ENCODE measurements at places on chromosomes 13 and 19.

DNA sequence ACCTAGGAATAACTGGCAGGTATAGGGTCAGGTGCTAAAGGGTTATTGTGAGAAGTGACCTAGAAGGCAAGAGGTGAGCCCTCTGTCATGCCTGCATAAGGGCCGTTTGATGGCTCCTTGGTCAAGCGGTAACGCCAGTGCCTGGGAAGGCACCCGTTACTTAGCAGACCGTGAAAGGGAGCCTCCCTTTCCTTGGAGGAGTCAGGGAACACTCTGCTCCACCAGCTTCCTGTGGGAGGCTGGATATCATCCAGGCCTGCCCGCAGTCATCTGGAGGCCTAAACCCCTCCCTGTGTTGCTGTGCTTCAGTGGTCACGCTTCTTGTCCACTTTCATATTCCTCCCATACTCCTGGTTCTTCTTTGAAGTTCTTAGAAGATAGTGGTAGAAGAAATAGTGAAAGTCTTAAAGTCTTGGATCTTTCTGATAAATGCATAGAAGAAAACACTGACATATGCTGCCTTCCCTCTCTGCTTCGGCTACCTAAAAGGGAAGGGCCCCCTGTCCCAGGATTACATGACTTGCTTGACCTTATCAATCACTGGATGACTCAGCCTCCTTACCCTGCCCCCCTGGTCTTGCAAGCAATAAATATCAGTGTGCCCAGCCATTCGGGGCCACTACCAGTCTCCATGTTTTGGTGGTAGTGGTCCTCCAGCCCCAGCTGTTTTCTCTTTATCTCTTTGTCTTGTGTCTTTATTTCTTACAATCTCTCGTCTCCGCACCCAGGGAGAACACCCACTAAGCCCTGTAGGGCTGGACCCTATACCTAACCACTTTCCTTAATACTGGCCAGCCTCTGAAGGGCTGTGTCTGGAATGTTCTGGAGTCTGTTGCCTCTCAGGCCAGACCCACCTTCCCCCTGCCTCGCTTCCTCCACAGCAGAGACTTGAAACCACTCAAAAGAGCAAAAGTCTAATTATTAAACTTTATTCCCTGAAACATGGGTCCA is 16.1 kb upstream of the ABCC4 start:
- DNase-seq = no peak

- DNase-seq = no peak
These were observed 219.7 kb upstream of the SPRY2 start for GRCh38 chr13:80560609-80561008.

GRCh38 chr19:15976836-15977689 is 28.3 kb downstream of the OR10H4 start:
- DNase-seq = no peak

- no peak for DNase-seq
These were observed 72.2 kb downstream of the UFM1 start for GRCh38 chr13:38421590-38422560.

GRCh38 chr13:34034411-34034810 is 216.5 kb downstream of the RFC3 start:
- no peak for DNase-seq

- DNase-seq = no peak
These were observed 2.1 kb downstream of the PGLYRP1 start for GRCh38 chr19:46020819-46021125.

DNA sequence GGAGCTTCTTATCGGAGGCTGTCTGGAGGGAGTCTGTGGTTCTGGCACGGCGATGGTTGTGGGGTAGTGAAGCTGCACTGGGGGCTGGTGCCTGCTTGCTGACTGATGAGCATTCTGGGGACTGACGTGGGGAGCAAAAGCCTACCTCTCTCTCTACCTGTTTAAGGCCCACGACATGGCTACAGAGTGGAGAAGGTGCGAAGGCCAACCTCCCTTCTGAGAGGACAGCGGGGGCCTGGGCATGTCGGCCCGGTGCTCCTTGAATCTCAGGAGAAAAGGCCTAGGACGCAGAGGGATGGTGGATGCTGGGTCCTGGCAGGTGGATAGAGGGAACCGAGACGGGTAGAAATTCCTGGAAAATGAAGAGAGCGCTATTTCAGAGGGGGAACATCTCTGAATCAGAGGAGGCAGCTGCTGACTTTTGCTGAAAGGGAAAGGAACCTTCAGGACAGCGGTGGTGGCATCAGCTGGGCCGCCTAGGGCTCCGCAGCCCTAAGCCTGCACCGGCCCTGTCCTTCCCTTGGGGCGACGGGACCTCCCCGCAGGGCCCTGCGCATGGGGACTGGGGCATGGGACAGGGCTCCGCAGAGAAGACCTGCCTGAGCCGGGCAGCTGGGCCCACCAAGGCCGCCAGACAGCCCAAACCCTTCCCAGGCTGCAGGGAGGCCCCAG is 35.0 kb upstream of the MEDAG start:
- DNase-seq = no peak

DNA sequence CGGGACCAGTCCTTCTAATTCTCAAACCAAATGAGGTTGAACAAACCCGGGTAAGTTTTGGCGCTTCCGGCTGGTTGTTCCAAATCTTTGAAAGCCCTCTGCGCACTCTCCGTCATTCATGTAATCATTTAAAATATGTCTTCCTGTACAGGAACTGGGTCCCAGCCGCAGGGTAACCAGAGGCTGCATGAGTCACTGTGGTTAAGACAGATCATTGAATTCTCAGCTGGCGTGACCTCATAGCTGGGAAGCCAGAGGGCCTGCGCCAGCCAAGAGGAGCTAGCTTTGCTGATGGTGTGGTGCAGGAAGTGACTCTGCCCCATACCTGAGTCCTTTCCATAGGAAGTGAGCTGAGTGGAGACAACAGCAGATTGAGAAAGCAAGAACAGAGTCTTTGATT is 135.2 kb downstream of the TSHZ3 start:
- peak; percentile 91 for DNase-seq

DNA sequence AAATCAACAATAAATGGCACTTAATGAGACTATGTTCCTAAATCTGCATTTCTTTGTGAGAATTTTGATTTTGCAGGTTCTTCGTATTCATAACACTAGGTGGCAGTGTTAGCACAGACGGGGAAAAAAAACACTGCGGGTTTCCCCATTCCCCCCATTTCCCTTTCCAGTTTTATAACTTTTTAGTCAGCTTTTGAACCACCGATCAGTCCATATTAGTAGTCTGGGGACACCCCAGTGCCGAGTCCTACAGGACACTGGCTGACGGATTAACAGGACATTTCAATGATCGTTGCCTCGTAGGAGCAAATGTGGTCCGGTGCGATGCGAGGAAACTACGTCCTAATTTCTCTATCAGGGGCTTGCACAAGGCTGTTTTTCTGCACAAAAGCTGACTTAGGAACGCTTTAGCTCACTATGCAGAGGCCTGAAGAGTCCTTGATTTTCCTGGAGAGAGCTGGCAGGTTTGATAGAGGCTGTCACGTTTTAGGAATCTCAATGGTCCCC is 234.3 kb downstream of the LMO7 start:
- peak; percentile 7 for DNase-seq

DNA sequence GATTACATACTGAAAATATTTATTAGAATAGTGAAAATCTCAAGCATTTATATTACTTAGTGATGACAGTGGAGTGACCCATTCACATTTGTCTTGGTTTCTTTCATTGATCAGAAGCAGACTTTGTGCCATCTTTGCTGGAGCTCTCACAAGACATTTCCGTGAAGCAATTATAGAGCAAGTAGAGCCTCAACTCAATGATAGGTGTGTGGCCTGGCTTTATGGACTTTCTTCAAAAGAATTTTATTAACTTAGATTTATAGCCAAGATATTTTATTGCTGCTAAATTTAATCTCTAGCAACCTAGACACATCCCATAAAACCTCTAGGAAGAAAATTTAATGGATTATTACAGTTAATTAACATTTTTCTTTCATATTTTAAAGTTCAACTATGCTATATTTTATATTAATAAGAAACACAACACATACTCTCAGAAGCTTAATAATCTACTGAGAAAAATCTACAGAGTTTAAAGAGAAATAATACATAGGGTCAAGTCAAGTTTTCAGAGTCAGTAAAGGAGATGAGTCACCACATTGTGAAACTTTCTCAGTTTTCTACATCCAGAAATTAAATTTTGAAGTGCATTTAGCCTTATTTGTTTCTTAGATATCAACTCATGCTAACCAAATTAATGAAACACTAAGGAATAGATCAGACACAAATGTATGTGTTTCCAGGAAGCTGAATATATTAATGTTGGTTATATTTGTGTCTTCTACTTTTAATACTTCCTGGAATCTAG is 160.5 kb downstream of the LACC1 start:
- no peak for DNase-seq

DNA sequence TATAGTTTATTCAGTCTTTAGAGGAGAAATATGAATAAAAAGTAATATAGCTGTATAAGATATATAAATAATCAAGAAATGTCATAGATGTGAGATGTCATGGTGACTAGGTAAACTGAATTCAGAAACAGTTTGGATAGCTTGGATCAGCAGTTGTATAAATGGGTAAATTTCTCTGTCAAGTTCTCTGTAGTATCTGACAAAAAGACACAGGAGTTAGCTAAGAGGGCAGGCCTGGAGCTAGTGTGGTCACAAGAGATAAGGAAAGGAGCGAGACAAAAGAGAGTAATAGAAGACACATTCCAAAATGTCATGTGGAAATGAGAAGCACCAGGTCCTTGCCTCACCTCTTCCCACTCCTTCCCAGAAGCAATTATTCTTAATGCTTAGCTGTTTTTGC is 349.0 kb downstream of the LMO7 start:
- DNase-seq = no peak

GRCh38 chr13:45954836-45955800 is 97.4 kb downstream of the ZC3H13 start:
- no peak for DNase-seq

- DNase-seq = no peak
These were observed 30.4 kb upstream of the SPATA13 start for GRCh38 chr13:24129914-24130774.

- peak; percentile 12 for DNase-seq
These were observed 6.7 kb upstream of the PCDH17 start for GRCh38 chr13:57624565-57625435.

- no peak for DNase-seq
These were observed 23.0 kb downstream of the COL4A1 start for GRCh38 chr13:110283736-110284517.

- DNase-seq = no peak
These were observed 14.9 kb upstream of the AP1M2 start for GRCh38 chr19:10601999-10602329.

DNA sequence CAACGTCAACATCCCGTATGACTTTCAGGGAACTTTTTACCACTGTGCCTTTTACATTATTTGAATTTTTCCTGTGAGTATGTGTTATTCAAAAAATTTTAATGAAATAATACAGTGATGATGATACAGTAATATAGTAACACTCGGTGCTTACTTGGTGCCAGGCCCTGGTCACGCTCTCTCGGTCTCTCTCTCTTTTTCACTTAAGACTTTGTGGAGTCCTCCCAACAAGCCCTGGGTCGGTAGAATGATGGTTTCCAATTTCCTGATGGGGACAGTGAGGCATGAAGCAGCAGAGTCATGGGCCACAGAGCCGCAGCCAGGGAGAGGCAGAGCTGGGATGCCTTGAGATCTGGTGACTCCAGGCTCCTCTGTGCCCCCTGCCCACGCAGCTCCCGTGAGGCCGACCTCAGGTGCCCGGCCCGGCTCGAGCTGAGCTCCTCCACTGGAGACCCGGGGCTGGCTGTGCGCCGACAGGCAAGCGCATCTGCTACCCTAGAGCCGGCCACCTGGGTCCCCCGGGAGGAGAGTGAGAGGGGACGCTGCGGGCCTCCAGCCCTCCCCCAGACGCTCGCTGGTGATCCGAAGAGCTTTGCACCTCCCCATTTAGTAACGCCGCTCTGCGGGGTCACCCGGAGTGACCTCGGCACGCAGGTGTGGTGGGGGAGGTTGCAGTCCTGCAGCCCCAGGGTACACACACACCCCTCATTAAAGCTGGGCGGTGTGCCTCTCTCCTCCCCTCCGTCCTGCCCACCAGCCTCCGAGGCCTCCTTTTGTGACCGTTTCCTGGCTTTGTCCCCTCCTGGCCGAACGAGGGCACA is 4.4 kb upstream of the SBK3 start:
- no peak for DNase-seq

DNA sequence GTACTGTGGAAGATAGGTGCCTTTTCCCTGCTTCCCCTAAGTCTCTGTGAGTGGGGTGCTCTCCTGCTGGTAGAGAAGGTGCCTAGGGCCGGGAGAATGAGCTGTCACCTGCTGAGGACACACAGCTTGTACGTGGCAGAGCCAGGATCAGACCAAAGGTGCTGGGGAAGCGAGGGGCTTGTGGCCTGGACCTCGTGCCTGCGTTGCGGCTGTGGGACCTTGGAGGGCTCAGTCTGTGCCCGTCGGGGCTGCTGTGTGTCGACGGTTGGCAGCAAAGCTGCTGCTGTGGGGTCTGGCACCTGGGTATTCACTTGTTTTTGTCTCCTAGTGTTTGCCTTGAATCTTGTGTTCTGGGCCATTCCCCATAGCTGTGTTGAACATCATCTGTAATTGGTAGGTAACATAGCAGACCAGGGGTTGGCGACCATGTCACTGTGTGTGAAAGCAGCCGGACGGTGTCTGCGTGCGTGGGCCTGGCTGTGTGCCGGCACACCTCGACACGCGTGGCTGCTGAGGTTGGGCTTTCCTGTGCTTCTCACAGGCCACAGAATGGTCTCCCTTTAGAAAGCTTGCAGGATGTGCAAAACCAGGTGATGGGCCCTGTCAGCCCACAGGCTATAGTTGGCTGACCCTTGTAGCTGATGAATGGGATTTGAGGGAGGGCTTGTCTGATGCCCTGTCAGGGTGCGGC is 9.2 kb downstream of the U2AF2 start:
- no peak for DNase-seq

DNA sequence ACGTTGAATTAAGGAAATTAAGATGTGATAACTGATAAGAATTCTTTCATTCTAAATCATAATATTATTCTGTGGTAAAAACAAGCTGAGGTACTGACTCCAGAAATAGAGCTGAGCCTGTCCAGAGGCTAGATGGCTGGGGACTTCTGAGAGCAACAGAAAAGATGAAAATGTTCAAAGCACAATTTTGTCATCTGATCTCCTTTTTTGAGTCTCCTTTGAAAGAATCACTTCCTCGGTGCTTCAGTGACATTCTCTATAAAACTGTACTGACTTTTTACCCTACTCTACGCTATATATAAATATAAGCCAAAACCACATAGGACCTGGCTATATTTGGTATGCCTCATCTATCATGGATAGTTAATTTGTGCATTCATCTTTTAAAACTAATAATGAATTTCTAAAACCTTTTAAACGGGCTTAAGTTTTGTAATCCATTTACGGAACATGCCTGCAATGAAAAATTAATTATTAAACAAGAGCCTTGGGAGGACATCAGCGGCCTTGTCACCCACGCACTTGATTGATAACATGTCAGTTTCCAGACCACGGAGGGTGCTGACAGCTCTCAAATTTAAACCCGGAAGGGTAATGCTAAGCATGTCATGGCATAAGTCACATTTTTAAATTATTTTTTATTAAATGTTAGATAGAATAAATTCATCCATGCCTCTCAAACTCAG is 235.5 kb downstream of the PCDH9 start:
- no peak for DNase-seq

GRCh38 chr19:6480848-6481415 is 655 bp downstream of the DENND1C start:
- DNase-seq = peak; percentile 49

GRCh38 chr13:43081866-43082265 is 58.5 kb downstream of the DNAJC15 start:
- no peak for DNase-seq

All from activated CD4-positive, alpha-beta T cell treated with anti-CD3 and anti-CD28 coated beads for 48 hours (primary cell).